GM23338 (cell line): ENCODE measurements at places on chromosomes 12 and 14.
A peak's percentile ranks its signal among the peaks of the same experiment; 100 is the strongest.

DNA sequence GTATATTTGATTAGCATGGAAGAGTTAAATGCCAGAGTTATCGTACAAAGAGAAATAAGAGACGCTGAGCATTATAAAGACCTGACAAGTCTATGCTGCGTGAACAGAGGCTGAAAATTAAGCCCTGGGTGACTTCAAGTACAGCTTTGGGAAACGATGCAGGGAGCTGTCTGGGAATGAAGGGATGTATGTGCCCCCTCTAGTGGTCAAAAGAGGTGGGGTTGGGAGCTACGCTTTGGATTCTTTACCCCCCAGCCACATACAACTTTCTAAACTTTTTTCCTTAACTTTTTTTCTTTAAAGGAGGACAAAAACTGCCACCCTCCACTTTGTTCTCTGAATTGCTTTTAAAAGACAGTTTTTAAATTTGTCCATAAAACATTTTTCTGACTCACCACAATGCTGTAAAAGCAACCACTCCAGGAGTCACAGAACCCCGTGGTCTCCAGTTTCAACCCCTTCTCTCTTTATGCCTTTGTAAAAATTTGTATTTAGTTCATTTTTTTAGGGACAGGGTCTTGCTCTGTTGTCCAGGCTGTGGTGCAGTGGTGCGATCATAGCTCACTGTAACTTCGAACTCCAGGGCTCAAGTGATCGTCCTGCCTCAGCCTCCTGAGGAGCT is 59.4 kb downstream of the ZNF664 start:
- peak; percentile 79 for DNase-seq

DNA sequence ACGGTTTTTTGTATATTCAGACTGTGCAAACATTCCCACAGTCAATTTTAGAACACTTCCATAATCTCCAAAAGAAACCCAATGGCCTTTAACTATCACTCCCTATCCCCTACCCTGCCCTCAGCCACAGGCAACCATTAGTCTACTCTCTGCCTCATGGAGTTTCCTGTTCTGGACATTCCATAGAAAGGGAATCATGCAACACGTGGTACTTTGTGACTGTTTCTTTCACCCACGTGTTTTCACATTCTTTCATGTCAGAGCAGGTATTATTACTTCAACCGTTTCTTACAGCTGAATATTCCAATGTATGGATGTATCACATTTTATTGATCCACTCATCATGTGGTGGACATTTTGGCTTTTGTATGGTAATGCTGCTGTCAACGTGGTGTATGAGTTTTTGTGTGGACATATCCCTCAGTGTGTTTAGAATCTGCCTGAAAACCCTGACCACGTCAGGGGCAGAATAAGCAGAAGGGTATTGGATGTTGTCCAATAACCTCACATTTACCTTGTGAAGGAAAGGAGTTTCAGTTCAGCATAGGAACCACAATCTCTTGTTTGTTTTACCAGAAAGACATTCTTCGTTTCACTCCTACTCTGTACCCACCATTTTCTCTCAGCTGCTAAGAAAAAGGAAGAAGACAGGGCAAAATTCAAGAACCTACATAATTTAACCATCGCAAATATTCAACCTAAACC is 107.5 kb upstream of the DYRK2 start:
- no peak for DNase-seq

DNA sequence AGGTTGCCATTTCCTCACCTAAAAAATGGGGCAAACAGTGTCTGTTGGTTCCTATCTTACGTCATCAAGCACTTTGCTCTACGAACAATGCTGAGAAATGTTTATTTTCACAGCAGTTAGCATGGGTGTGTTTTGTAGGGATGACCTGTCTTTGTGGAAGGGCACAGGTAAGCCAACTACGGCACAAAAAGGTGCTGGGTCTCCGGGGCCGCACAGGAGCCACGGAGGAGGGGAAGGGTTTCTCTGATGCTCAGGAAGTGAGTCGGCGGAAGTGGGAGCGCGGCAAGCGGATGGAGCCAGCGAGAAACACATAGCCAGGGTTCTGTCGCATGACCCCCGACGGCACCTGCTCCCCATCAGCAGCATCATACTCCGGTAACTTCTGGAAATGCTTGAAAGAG is 65.6 kb upstream of the TCL1B start:
- peak; percentile 18 for DNase-seq

- DNase-seq: no peak
Measured at GRCh38 chr12:1572731-1573130, 21.6 kb downstream of the FBXL14 start.

DNA sequence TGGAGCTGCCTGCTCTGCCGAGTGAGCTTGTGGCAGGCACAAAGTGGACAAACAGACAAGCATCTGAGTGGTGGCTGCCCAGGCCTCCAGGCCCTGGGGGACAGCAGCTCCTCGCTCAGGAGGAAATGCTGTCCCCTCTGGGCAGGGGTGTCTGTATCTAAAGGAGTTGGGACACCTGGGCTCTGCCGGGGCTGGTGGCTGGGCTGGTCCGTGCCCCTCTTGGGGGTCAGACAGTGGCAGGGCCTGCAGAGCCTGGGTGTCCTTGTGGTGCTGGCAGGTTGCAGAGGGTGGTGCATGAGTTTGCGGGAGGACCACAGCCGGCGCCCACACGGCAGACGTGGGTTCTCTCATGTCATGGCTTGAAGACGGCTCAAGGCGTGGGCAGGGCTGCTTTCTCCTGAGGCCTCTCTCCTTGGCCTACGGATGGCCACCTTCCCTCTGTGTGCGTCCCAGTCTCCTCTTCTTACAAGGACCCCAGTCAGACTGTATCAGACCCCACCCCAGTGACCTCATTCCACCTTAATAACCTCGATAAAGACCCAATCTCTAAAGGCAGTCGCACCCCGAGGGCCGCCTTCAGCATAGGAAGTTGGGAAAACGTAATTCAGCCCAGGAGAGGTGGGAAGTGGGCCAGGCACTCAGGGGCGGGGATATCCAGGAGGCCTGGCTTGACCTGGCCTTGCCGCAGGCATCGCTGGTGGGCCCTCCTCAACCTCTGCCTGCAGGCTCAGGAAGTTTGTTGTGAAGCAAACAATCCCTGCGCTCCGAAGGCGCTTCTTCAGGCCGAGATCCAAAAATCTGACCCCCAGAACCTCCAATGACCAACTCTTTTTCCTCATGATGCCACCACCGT is 110.0 kb downstream of the KIF26A start:
- DNase-seq: no peak

GRCh38 chr12:127909041-127909440 is 357.9 kb upstream of the TMEM132C start:
- DNase-seq: no peak

DNA sequence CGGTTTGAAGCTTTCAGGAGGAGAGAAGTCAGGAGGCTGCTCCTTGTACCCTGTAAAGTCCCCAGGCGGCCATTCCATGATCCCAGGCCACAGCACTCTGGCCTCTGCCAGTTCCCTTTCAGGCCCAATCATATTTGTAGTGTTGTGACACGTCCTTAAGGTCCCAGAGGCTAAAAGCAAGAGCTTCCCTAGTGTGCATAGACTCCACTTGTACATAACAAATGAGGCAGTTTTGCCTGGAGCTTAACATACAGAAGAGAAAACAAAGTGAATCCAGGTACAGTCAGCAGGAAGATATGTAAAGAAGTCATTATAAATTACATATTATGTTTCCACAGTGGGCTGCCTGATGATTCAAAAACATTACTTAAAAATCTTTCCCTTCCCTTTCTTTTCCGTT is 81.1 kb upstream of the RPH3A start:
- no peak for DNase-seq

- DNase-seq: no peak
Measured at GRCh38 chr12:10339053-10339840, 31.6 kb downstream of the KLRD1 start.

DNA sequence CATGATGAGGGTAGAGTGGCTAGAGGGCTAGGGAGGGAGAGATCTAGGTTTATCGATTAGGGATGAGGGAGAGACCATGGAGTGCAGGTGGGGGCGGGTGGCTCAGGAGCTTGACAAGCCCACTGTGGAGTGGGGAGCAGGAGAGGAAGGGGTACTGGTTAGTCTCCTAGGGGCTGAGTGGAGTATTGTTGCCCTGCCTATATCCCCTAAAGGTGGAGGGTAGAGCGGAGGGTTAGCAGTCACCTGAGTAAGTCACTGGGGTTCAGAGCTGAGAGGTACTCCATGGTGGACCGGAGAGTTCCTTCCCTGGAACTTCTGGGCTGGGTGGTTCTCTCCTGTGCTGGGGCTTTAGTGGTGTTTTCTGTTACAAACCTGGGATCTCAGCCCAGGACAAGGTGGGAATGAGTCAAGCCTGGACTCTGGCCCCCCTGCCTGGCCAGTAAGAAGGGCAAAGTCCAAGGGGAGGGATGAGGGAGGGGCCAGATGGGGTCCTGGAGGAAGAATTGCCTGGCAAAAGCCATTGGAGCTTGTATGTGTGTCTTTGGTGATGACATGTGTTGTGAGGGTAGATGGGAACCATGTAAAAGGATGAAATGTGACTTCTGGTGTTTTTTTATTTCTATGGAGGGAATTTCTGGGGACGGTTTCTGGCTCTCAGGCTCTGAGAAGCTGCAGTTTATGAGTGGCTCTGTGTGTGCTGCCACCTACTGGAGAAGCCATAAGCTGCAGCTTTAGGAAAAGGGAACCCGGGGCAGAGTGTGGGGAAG is at the start of gene CIDEB:
TSS of gene CIDEB (minus strand) at position 403 of the 767 bp plus-strand sequence. CDS start at position 284, 119 bp downstream.
- peak; percentile 76 for DNase-seq

GRCh38 chr12:120134307-120134980 is 17.9 kb upstream of the RAB35 start:
- no peak for DNase-seq

- DNase-seq: peak; percentile 20
Measured at GRCh38 chr12:14473707-14474287, 93.9 kb downstream of the PLBD1 start.

DNA sequence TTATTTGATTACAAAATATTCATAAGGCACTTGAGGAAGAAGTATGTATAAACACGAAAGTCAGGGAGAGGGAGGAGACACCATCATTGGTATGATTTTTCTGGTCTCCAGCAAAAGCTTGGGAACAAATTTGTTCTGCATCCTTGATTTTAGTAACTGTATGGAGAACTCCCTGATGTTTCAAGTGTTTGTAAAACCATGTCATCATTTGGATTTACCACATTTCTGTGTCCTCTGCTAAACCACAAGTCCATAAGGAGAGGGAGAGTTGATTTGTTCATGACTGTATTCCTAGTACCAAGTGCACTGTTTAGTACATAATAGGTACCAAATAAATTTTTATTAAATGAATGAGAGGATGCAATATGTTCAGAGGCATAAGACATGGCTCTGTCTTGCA is 181.1 kb downstream of the BTG1 start:
- no peak for DNase-seq

DNA sequence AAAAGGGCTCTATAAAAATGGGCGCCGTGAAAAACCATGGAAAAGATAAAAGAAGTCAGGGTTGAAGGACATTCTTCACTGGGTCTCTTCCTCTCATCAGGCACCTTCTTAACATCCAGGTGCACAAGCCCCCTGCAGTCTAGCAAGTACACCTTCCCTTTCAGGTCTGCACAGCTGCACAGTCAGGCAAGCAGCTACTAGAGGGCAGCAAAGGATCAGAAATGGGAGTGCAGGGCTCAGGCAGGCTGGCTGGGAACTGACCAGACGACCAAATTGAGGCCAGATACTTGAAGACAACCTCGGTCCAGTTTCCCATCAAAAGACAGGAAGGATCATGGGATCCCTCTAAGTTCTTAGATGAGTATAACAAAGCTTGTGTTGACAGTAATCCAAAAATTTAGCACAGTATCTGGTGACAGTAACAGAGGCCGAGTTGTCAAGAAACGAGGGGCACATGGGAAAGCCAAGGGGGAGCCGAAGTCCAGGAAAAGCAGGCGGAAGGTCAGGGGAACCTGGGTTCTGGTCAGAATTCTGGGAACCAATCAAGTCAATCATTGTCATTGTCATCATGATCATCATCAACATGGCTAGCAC is 10.1 kb upstream of the GRIP1 start:
- peak; percentile 91 for DNase-seq

DNA sequence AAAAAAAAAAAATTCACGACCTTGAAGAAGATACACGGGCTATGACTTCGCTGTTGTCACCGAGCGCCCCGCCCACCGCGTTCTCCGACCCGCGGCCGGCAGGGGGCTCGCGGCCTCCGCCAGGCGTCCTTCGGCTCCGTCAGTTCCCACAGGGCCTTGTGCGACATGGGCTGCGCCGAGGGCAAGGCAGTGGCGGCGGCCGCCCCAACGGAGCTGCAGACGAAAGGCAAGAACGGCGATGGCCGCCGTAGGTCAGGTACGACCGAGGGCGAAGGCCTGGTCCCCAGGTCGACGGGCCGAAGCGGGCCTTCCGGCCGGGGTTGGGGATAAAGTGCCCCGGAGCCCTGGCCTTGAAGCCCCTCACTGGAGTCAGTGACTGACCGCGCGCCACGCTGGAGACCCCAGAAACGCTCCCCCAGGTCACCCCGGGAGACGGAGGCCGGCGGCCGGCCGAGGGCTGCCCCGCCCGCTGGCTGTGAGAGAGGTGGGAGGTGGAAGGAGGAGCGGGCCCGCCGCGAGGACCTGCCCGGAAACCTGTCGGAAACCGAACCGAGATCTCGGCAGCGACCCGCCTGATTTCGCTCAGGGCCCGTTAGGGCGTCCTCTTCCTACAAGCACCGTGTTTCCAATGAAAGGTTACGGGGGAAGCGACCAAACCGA is at the start of gene TXNRD1:
TSS of gene TXNRD1 (plus strand) at position 142 of the 660 bp plus-strand sequence. CDS start at position 166, 24 bp downstream.
- DNase-seq: peak; percentile 94

DNA sequence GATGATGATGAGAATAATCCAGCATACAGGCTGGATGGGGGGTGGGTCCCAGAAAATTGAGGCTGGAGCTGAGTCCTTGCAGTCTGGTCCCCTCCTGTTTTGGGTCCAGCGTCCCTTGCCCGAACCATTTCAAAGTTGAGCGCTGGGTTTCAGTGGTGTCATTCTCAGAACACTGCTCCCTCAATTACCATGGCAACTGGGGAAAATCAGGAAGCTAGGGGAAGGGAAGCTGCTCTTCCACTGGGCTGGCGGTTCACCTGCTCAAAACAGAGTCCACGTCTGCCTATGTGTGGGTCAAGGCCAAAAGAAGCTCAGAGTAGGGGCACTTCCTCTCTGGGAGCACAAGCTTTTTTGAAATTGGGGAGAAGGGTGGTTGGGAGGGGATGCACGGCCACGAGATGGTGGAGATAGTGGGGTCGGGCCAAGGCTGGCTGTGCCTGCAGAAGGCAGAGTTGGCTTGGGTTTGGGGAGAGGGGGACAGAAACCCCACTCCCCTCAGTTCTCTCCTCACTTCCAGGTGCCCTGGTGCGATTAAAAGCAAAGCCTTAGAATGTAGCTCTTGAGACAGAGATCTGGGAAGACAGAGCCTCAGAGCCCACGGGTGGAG is 1.7 kb upstream of the NOS1 start:
- DNase-seq: peak; percentile 13

GRCh38 chr12:32155961-32156529 is 49.4 kb downstream of the BICD1 start:
- DNase-seq: no peak

- DNase-seq: no peak
Measured at GRCh38 chr14:100115236-100115635, 44.2 kb downstream of the DEGS2 start.
